ENCODE measurements at places on chromosomes 4 and X.

DNA sequence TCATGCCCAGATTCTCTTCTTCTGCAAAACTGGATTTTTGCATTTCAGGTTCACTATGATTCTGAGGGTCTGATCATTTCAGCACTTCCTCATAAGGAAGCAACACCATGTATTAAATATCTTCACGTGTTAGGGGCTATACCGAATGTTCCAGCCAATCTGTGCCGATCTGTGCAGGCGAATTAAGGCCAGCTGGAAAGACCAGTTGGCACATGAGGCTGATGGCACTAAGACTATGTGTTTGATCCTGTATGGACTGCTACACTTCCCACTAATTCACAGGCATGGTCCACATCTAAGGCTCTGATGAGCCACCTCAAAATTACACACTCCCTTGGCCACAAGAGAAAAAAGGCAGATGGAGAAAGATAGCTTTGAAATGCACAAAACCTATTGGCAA lies 28.8 kb downstream of the KDR start:
- no peak for DNase-seq

DNA sequence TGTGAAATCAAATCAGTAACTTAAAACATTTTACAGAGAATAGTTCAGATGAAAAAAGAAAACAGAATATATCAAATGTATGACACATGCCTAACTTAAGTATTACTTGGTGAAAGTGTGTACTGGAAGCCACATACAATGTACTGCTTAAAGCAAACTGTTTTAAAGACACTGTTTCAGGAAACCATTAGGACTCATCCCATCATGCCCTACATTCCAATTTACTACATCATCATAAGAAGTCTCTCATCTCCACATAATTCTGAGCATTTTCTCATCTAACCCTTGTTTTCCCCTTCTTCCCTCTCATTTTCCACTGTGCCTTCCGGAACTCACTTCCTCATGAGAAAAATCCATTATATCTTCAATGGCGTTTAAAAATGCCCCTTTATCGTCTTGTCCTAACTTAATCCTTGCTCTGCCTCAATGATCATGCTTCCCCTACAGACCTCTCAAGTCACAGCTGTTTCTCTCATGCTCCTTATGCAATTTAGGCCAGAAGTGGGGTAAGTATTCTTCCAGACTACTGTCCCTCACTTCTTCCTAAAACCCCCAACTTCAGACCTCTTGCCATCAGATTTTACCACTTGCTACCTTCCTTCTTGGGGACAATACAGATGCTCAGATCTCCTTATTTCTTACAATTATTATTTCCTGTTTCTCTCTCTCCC lies 26.8 kb upstream of the FGF5 start:
- DNase-seq: no peak

DNA sequence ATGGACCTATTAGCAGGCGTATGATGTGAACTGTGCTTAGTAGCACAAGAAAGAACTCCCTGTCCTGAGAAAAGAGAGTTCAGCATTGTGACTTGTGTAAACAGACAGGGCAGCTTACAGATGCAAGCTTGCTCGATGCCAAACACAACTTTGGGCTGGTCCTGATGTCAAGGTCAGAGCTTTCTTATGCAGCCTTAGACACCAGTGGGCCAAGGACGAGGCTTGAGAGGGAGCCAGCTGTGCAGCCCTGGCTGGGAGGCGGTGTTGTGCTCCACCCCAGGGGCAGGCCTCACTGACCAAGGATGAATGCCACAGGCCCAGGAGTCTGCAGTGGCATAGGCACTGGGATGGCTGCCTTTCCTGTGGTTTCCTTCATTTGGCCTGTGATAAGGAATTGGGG lies 35.4 kb downstream of the JADE1 start:
- DNase-seq: no peak

- DNase-seq: no peak
Measured at GRCh38 chr4:181776264-181777054, 466.7 kb upstream of the TENM3 start.

DNA sequence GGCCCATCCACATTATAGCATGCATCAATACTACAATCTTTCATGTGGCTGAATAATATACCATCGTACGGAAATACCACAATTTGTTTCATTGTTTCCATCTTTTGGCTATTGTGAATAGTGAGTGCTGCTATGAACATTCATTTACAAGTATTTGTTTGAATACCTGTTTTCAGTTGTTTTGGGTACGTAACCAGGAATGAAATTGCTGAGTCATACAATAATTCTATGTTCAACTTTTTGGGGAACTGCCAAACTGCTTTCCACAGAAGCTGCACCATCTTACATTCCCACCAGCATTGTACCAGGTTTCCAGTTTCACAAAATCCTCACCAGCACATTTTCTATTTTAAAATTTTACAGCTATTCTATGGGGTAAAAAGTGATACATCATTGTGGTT lies 28.5 kb upstream of the MANBA start:
- no peak for DNase-seq

- no peak for DNase-seq
Measured at GRCh38 chr4:44961001-44961755, 234.8 kb upstream of the GNPDA2 start.

DNA sequence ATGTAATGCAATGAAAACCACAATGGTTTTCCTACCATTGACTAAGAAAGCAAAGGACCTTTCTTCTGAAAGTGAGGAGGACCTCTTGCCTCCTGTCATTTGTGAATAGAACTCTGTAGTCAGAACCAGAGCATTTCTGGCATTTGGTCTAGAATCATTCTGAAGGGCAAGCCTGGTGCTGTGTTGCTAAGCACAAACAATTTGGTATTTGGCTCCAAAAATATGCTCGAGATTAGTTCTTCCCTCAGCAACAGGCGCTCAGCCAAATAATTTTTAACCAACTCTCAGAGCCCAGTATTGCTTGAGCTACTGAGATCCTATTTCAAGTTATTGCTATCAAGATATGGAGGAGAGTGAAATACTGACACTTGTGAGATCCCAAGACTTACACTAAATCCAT lies 71.0 kb downstream of the SNCA start:
- DNase-seq: no peak

DNA sequence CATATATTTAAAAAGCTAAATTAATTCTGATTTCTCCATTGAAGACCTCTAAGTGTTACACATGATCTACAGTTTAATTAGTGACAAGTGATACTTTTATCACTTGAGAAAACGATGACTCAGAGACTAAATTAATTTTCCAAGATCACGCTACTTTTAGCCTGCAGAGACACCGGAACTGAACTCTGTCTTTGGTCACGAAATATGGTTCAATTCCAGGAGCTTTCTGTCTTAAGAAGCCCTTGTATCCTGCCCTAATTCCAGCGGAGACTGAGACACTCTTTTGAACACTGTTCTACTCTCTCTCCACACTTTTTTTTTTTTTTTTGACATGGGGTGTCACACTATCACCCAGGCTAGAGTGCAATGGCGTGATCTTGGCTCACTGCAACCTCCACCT lies 63.6 kb downstream of the IRF2 start:
- DNase-seq: no peak

DNA sequence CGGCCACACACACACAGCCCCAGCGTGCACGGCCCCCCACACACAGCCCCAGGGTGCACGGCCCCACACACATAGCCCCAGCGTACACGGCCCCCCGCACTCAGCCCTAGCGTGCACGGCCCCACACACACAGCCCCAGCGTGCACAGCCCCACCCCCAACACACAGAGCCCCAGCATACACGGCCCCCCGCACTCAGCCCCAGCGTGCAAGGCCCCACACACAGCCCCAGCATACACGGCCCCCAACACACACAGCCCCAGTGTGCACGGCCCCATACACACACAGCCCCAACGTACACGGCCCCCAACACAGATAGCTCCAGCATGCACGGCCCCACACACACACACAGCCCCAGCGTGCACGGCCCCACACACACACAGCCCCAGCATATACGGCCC lies 17.6 kb downstream of the GAK start:
- no peak for DNase-seq

- DNase-seq: no peak
Measured at GRCh38 chr4:7821245-7822136, 118.2 kb downstream of the AFAP1 start.

DNA sequence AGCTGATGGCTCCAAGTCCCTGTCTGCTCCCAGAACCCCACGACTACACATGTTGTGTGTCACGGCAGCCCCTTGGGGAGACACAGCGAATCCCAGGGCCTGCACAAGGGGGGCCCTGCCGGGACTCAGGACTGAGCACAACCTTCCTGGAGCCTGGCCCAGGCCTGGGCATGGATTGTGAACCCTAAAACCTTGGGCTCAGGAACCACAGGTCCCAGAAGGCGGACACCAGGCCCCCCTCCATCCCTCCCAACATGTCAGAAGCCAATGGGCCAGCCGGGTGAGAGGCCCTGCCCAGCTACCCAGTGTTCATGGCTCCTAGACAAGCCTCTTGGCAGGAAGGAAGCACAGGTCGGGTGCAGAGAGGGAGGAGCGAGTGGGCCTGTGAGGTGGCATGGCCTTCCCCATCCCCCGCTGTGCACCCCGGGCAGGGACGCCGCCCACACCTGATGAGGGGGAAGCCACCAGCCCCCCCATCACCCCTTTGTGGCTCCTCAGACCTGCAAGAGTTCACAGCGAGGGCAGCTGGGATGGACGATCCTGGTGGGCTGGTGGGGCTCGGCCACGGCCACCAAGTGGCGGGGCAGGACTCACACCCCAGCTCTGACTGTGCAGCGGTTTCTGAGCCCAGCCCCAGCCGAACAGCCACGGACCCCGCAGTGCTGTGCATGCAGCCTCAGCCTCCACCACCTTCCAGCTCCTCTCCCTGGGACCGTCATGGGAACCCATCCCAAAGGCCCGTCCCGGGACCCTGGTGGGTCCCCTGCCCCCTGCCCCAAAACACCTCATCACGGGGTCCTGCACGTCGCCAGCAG lies 3.7 kb downstream of the PDE6B start:
- no peak for DNase-seq

DNA sequence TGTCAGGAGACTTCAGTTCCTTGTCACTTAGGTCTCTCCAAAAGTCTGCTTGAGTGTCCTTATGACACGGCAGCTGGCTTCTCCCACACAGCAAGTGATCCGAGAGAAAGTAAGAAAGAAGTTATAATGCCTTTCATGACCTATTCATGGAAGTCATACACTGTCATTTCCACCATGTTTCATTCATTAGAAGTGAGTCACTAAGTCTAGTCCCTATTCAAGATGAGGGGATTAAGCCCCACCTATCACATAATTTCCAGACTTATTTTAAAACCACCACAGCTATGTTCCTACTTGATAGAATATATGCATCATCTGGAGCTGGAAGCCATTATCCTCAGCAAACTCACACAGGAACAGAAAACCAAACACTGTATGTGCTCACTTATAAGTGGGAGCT lies 25.2 kb upstream of the COL25A1 start:
- DNase-seq: no peak

DNA sequence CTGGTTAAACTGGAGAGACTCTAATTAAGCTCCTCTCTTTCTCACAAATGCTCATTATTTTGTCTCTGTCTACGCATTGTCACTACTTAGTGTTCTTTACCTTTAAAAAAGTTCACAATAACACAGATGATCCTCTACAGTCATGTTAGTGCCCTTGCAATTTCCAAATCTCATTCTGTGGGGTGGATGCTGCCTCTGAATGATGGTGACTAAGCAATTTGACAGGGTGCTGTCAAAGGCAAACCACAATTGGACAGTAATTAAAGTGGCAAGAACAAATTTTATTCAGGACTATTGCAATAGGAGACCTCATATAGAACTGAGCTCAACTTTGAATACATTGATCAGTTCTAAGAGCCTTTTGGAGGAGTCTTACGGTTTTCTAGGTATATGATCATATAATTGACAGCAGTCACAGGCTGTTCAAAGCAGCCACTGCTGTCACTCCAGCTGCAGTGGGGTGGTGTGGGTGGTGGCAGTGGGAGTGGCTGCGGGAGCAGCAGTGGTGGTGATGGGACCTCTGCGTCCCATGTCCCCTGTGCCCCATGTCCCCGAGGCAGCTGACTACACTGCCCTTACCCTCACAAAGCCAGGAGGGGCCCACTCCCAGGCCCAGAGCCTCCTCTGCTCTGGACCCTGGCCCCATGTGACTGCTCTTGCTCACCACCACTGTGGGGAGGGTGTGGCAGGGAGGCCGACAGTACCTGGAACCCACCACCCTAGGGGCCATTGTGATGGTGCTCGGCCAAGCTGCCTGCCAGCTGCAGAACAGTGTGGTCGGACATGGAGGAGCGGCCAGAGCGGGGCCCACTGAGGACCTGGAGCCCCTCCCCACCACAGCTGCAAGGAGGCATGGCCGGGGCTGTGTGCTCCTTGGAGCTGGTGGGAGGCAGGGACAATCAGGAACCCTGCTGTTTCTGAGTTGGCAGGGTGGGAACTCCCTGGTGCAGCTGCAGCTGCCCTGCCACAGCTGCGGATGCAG lies 30.4 kb upstream of the PAGE1 start:
- no peak for DNase-seq

DNA sequence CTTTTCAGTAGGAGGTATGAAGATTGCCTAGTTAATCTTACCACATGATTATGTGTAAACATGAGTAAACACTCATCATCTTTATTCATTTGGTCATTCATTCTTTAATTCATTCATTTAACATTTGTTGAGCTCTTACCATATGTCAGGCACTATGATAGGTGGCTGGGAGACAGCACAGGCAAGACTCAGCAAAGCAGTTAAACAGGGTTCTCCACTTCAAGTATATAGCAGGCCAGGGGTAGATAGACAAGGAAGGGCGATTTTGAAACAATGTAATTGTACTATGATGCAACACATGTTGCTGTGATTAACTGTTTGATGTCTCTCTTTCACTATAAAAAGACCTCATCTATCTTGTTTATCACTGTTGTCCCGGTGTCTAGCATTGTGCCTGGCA lies 84.3 kb upstream of the GPR101 start:
- DNase-seq: no peak

DNA sequence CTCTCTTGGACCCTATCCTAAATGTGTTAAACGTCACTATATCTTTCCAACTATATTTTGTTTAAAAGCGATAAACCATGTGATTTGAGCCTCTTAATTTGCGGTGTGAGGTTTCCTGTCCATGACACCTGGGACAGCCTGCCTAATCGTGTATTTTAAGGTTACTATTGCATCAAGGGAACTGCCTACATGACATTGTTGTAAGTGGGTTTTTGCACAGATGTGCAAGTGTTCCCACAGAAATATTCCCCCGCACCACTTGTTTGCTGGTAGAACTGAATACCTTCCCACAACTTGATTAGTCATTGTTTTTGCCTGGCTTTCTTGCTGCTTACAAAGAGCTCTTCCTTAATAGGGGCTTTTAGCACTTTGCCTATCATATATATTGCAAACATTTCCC lies 5.1 kb upstream of the FAM184B start:
- DNase-seq: no peak

DNA sequence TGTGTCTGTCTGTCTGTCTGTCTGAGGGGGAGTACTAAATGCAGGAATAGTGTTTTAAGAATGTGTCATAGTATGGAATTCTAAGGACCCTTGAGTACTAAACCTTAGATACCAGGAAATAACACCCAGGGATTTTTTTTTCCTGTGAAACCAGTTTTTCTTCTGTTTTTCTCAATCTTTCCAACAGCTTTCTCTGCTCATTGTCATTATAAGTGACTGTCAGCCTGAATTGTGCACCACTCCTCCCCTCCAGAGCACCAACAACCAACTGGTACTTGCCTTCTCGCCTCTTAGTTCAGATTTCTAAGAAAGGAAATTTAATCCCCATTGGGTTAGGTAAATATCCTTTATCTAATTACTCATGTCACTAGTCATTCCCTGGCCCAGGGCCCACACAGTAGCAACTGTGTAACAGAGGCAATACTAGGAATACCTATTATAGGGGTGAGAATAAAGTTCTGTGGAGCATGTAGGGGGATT lies 320.6 kb downstream of the ADGRL3 start:
- no peak for DNase-seq

GRCh38 chr4:128006592-128006991 lies 41.4 kb downstream of the ABHD18 start:
- DNase-seq: no peak
